ENCODE measurements at places on chromosomes 7 and 10. TPM values are rescaled to one million over a fixed set of nuclear protein-coding genes. Genes with fewer than 3 reads are reported as not detected.

Gene SMKR1
- 2.5 TPM for total RNA-seq

Gene FAM25G
- not detected for total RNA-seq

Gene SNX10
- 5.4 TPM for total RNA-seq

Gene GPNMB
- total RNA-seq, result not detected

Gene NEUROG3
- total RNA-seq, result 0.43 TPM

GRCh38 chr10:45227042-45227441, 88.4 kb downstream of the OR13A1 start:
- no peak for DNase-seq

DNA sequence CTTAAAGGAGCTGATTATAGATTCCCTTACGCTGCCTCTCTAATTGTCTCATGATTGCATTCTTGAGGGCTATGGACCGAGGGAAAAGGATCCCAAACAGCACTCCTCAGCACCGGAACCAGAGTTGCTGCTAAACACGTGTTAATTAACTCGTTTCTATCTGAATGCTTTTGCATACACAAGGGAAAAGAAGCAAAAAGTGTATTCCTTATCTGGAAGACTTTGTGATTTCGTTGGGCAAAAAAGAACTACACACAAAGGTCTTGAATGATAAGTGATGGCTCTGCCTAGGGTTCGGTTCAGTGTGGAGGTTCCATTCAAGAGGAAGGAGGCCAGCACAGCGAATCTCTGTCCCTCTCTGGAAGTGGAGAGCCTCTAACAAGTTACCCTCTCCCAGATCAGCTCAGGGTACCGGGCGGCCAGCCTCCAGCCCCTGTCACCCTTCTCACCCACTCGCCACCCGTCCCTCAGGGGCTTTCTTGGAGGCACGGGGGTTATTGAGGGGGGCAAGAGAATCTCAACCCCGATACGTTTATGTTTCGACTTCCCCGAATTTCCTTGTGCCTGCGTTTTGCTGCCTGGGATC, 515 bp upstream of the SLC4A2 start:
- DNase-seq, result no peak

DNA sequence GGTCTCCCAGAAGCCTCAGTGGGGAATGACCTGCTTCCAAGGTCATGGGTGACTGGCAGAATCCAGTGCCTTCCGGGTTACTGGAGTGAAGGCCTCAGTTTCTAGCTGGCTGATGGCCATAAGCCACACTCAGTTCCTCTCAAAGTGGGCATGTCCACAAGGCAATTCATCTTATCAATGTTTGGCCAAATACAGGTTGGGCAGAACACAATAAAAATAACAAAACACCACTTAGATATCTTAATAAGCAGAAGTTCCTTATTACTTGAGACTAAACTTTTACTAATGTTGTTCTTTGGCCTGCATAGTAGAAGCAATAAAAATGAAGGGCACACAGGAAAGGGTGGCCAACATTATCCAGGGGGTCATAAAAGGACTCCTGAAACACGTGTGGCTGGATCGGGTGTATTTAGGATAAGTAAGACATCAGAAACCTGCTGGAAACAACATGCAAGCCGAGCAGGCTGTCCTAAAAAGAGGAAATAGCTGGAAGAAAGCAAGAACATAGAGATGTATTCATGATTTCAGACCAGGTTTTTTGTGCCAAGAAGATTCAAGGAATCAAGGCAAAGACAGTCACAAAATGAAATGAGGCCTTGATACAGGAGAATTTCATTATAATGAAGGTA, 19.6 kb upstream of the AKR1C2 start:
- no peak for DNase-seq

DNA sequence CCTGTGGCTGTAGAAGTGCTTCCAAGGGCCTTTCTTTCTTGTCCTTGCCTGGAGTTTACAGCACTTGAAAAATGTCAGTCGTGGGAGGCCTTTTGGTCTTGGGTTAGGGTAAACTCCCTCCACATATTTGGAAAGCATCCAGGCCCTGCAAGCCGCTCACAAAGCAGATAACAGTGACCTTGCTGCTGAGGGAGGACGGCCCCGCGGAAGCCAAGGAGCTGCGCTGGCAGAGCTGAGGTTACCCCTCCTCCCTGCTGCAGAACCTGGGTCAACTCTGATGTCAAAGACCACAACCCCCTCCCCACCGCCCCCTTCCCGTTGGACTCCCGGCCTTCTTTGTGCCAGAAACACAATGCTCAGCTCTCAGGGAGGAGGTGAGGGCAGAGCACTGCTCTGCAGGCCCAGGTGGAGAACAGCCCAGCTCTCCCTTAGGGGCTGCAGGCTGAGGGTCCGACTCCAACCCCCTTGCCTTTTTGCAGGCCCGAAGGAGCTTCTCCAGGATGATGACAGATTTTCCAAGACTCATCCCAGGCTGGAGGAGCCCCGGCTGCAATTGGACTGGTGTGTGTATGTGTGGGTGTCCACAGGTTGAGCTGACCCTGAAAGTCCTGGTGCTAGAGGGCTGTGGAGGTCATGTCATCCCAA, 957.6 kb upstream of the ZNF722 start:
- DNase-seq, result no peak

DNA sequence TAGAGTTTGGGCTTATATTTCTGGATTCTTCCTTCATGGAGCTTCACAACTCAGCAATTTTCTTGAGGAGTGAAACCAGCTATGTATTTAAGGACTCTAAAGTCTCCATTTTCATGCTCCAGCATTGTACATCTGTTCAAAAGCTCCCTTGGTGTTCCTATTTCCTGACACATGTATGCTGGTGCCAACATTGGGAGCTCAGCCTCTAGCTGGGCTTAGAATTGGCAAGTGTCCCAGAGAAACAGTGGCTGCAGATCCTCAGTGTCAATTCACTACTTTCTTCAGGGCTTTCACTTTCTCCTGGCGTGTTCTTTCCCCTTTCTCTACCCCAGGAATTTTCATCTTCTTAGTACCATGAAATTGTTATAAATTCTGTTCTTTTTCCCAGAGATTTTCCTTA, 103.1 kb downstream of the ZNF467 start:
- no peak for DNase-seq

DNA sequence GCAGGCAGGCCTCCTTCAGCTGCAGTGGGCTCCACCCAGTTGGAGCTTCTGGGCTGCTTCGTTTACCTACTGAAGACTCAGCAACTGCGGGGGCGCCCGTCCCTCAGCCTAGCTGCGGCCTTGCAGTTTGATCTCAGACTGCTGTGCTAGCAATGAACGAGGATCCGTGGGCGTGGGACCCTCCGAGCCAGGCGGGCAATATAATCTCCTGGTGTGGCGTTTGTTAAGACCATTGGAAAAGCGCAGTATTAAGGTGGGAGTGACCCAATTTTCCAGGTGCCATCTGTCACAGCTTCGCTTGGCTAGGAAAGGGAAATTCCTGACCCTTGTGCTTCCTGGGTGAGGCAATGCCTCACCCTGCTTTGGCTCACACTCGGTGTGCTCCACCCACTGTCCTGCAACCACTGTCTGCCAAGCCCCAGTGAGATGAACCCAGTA, 159.2 kb upstream of the FOXP2 start:
- no peak for DNase-seq

DNA sequence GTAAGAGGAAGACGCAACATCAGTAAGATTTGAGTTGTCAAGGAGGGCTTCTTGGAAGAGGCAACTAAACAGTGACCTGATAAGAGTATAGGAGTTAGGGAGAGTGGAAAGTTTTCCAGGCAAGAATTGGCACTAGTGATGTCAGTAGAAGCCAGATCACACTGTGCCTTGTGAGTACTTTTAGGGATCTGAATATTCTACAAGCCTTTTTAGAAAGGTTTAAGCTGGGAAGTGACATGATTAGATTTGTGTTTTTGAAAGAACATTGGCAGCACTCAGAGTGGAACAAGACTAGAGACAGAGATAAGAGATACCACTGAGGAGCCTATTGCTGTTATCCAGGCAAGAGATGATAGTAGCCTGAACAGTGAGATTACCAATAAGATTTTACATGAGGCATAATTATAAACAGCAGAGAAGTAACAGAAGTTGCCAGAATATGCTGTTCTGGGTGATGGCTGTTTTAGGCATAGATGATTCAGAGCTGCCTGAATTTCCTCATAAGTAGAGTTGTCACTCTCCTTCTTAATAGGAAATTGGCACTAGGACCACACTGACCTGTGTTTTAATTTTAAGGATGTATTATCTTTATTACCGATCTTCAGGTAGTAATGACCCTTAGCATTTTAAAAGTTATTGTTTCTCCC, 45.6 kb downstream of the NHLRC2 start:
- DNase-seq, result no peak

DNA sequence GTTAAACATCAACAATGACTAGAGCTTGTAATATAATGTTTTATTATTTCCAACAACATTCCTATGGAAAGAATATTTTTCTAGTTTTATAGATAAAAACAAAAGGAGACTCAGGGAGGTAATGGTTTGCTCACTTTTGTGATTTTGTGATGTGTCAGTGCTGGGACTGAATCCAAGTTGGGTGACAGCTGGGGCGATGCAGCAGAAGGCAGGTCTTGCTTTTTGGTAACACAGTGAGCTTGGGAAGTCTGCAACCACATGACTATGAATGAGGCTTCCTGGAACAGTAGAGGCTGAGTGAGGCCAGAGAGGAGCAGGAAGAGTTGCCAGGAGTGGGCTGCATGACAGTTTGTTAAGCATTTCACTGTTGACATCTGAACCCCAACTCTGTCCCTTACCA, 4.9 kb upstream of the YKT6 start:
- DNase-seq, result no peak

GRCh38 chr10:90985321-90985933, 64.5 kb upstream of the ANKRD1 start:
- no peak for DNase-seq

Measured in neural crest cell (in vitro differentiated cells).